ENCODE measurements at places on chromosomes 1 and 21.

DNA sequence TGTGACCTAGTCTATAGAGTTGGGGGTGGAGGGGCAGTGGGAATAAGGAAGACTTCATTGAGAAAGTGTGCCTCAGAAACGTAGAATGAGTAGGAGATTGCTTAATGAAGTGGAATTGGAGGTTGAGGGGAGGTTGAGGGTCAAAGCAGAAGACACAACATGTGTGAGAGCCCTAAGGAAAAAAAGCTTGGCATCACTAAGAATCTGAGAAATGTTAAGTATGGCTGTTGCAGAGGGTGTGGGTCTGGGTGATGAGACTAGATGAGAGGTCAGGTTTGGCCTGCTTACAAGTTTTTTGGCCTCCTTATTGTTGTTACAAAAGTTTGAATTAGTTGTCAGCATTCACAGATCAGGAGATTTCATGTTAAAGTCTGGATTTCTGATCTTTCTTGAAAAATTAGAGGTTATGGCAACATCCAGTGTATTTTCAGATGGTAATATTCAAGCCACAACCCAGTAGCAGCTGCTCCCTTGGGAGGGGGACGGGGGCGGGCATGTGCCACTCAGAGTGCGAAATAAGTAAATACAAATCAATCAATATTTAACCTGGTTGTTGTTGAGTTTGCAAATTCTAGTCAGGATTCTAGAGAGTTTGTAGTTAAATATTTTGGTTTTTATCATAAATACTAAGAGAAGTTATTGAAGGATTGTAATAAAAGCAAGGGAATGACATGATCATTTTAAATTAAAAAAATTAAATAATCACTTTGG, 4.3 kb downstream of the MAN1A2 start:
- DNase-seq = no peak

- no peak for DNase-seq
Measured at GRCh38 chr1:185627761-185628501, 106.3 kb upstream of the HMCN1 start.

- no peak for DNase-seq
Measured at GRCh38 chr1:28190337-28190979, 14.0 kb upstream of the PTAFR start.

DNA sequence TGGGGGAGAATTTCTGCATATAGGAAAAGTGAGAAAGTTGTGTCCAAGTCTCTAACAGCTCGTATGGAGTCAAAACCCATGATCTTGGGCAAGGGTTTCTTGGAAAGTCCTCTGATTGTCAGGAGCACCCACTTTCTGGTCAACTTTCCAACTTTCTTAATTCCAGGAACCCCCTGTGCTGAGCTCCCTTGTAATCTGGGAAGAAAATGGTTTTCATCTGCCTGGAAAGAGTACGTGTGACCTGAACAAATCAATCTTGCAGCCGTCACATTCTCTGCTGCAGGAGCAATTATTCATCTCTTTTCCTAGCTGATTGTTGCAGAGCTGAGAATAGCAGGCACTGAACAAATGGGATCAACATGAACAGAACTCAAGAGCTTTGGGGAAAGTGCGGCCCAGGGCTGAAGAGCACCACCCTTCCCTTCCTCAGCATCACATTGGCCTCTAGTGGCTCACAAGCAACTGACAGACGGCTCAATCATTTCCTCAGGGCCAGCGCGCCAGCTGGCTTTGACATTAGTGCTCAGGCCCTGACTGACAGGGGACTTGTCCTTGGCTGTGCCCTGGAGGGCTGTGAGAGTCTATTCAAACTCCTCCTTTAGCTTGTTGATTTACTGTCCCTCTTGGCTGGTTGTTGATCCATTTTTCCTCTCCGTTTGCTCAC, 295.2 kb downstream of the HLX start:
- no peak for DNase-seq

GRCh38 chr1:78472851-78473496, 17.8 kb upstream of the PTGFR start:
- DNase-seq = no peak

GRCh38 chr1:191438979-191439378, 719.3 kb upstream of the RGS18 start:
- no peak for DNase-seq

- peak; percentile 83 for DNase-seq
Measured at GRCh38 chr1:41371630-41372599, 10.7 kb downstream of the FOXO6 start.
